ENCODE measurements at places on chromosomes 3 and 15.

DNA sequence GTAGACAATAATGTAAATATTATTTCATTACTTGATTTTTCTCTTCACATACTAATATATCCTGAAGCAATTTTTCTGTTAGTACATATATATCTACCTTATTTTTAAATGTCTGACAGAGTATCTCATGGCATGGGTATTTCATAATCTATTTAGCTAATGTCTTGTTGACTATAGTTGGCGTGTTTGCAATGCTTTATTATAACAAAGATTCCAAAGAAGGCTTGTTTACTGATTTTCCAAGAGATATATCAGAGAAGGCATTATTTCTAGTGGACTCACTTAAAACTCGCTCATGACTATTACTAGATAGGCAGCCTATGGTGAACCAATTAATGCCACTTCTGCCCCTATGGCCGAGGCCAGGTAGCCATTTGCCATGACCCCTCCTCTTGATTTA is 152.4 kb upstream of the RORA start:
- DNase-seq, result no peak

GRCh38 chr15:70487387-70487740 is 276.0 kb downstream of the UACA start:
- no peak for DNase-seq

- no peak for DNase-seq
These were observed 4.8 kb downstream of the UBE2E1 start for GRCh38 chr3:23810343-23811184.

GRCh38 chr3:113055201-113055600 is 64.4 kb downstream of the GTPBP8 start:
- no peak for DNase-seq

GRCh38 chr3:176514297-176514696 is 683.0 kb downstream of the TBL1XR1 start:
- DNase-seq, result peak; percentile 30

GRCh38 chr3:188174317-188175044 is 20.5 kb downstream of the LPP start:
- no peak for DNase-seq

GRCh38 chr3:10023587-10024310 is 2.5 kb upstream of the FANCD2 start:
- DNase-seq, result no peak

- no peak for DNase-seq
These were observed 113.3 kb upstream of the LIPC start for GRCh38 chr15:58318517-58318916.

DNA sequence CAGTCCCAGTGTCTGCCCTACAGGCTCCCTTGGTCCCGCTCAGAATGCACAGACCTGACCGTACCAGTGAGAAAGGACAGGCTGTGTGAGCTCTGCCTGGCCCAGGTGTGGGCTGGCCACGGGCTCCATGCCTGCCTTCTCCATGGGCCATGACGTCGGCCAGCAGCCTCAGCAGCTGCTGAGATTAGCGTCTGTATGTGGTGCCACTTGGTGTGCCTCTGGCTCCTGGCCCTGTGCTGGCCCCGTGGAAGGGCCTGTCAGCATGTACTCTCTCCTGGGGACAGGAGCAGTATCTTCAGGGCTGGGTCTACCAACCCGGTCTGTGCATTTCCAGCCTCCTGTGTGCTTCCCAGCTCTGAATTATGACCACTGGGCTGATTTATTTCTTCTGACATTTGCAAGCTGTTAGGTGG is 25.7 kb downstream of the KLF13 start:
- DNase-seq, result no peak

DNA sequence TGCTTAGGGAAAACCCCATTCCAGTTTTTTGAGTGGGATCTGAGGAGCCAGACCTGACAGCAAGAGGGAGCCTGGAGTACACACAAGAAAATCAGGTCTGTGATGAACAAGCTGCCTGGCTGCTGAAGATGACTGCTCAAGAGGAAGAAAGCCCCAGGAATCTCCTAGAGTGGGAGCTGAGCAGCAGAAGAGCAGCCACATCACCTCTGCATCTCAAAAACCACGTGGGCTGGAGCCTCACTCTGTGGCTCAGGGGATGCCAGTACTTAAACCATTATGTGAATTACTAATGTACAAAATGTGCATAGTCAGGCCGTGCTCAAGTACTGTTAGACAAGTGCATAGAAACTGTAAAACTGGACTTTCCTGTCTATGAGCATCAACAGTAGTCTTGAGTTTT is 52.4 kb downstream of the SLC9A9 start:
- no peak for DNase-seq

DNA sequence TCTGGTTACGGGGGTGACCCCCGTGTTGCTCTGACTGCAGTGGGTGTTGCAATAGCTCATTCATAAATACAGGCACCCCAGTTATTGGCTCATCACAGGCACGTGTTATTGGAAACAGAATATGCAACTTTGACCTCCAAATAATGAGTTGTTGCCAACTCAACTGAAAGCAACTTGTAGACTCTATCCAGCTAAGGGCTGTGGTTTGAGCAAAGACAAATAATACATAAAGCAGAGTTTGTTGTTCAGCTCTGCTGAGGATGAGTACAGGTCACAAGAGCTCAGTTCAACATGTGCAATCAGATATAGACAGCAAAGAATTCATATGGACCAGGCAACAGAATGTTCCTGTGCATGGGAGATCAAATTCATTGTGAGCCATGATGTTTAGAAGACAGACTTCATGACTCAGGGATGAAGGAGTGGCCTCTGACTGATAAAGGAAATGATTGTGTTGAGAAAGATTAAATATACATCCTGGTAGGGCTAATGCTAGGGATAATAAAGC is 87.6 kb upstream of the LRIG1 start:
- no peak for DNase-seq

GRCh38 chr15:26182441-26182840 is 319.3 kb upstream of the ATP10A start:
- DNase-seq, result no peak

- no peak for DNase-seq
These were observed 631 bp upstream of the MFGE8 start for GRCh38 chr15:88913850-88914169.

DNA sequence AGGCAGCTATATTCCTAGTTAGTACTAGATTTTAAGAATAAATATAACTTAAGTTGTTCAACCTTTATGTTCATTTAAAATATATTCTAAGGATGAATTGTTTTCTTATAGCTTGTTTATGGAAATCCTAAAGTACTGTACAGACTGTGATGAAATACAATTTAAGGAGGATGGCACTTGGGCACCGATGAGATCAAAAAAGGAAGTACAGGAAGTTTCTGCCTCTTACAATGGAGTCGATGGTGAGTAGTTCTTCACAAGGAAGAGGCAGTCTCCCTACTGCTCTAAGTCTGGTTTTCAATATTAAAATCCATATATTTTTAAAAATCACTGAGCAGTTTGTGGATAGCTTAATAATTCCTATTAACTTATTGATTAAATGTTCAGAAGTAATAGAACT is 29.6 kb downstream of the CALML4 start:
- no peak for DNase-seq

DNA sequence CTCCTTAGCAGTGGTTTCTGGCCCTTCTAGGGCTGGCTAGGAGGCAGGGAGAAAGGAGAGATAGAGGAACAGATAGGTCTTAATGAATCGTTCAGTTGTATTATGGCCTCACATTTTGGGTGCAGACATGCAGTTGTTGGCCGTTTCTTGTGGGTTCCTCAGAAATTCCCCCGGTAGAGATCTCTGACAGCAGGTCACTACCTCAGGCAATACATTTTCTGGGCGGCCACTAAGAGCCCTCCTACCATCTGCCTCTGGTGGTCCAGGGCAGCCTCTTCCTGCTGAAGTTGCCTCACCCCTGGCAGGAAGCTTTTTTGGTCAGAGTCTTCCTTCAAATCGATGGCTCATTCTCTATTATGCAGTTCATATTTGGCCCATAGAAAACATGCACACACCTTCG is 266.1 kb downstream of the SV2B start:
- no peak for DNase-seq

All from CMK (cell line).